ENCODE measurements at places on chromosomes 3 and 15.

- no peak for DNase-seq
Observed at GRCh38 chr3:14789221-14789620, 29.5 kb upstream of the FGD5 start.

DNA sequence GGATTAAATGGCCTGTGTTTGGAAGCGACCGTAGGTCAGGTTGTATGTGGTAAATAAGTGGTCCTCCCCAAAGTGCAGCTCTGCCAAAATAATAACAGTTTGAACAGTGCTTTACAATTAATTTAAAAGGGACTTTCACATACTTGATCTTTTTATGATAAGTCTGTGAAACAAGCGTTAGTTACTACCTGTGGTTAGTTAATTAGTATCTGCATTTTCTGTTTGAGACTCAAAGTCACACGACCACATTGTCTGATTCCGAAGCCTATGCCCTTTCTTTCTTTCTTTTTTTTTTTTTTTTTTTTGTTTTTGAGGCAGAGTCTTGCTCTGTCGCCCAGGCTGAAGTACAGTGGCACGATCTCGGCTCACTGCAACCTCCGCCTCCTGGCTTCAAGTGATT is 45.1 kb downstream of the ATG7 start:
- no peak for DNase-seq

DNA sequence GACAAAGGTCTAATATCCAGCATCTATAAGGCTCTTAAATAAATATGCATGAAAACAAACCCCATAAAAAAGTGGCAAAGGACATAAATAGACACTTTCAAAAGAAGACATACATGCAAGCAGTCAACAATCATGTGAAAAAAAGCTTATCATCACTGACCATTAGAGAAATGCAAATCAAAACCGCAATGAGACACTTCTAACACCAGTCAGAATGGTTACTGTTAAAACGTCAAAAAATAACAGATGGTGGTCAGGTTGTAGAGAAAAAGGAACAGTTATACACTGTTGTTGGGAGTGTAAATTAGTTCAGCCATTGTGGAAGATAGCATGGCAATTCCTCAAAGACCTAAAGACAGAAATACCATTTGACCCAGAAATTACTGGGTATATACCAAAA is 440.7 kb upstream of the KCNMB2 start:
- DNase-seq, result no peak

DNA sequence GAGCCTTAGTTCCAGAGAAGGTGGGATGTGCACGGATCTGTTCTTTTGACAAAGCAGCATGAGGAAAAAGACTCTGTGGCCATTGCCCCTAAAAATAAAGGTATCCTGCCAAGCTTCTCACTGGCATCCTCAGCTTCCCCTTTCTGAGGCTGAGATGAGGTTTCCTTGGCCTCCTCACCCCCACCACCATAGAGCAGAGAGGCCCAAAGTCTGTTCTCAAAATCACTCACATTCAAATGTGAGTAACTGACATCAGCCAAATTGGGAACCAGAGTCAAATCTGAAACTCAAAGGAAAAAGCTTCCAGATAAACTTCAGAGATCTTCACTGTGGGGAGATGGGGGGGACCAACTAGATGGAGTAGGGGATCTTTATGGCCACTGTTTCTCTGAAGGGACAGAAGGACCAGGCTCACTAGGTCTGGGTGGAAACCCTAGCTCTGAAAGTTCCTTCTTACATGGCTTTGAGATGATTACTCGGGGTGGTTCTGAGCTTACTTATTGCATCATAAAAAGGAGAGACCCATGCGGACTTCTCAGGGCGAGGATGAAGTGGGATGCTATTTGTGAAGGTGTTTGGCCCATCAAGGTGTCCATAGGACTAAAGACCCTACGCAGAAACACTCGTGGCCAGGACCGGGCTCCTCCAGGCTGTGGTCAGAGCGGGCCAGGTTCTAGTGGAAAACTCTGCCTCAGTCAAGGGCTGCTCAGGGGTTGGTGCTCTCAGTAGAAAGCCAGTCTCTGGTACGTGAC is 61.5 kb upstream of the MEF2A start:
- DNase-seq, result no peak

DNA sequence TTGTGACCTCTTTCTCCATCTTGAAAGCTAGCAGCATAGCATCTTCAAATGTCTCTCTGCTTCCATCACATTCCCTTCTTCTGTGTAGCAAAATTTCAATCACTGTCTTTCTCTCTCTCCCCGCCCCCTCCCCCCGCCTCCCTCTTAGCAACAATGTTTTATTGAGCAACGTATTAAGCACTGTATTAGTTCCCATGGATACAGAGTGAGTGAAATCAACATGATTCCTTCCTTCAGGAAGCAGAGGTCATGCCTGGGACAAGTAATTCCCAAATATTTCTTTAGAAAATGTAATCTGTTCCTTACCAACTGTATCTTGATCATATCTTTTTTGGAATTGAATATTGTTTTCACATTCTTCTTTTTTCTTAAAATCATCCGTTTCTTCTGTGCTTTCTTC is 373.7 kb upstream of the NECTIN3 start:
- DNase-seq, result no peak

DNA sequence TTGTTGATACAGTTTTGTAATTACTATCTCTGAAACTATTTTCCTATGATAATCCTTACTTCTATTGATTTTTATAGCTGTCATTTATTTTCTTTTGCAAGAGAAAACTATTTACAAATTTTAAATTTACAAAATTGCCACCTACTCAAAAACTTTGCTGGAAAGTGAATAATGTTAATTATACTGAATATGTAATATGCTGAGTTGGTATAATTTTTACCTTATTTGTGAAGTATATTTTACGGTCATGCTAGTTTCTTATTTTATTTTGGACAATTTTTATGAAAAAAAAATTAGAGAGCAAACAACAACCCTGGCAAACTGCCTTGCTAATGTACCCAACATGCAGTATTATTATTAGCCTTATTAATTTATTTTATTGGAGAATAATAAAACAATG is 2.9 kb downstream of the KCNH8 start:
- DNase-seq, result no peak

GRCh38 chr15:45442507-45443135 is 64.3 kb upstream of the GATM start:
- DNase-seq, result no peak

DNA sequence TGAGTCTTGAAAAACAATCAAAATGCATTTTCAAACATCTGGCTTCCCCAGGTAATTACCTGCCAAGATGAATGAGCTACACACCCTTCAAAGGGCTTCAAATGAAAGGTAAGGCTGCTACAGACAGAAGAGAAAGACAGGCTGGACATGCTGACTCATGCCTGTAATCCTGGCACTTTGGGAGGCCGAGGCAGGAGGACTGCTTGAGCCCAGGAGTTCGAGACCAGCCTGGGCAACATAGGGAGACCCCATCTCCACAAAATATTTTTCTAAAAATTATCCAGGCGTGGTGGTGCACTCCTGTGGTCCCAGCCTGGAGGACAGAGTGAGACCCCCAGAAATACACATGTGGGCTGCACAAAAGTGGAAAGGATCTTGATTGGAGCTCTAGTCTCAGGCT is 14.5 kb upstream of the ZFYVE19 start:
- no peak for DNase-seq

- DNase-seq, result no peak
Observed at GRCh38 chr15:76575274-76575673, 238.7 kb downstream of the ISL2 start.

DNA sequence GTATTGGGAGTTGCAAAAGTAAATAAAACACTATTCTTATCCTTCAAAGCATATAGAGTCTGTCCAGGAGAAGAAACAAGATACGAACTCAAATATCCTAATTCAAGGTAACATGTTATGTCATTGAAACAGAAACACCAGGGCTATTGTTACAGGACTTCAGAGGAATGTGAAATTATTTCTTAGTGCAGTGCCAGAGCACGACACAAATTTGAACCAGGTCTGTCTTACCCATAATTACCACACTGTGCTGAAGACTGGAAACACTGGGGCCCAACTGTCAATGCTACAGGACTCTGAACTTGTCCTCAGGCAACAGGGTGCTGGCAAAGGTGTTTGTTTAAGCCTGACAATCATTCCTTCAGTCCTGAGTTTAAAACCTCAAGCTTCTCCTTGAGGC is 633.6 kb upstream of the UBE2E2 start:
- DNase-seq, result no peak

GRCh38 chr3:30006111-30006510 is 600.3 kb upstream of the TGFBR2 start:
- no peak for DNase-seq

GRCh38 chr15:42710662-42711061 is 26.3 kb downstream of the CDAN1 start:
- DNase-seq, result no peak

GRCh38 chr3:15097891-15098290 is 1.1 kb downstream of the RBSN start:
- DNase-seq, result no peak

GRCh38 chr15:73518180-73518862 is 75.4 kb downstream of the REC114 start:
- no peak for DNase-seq

DNA sequence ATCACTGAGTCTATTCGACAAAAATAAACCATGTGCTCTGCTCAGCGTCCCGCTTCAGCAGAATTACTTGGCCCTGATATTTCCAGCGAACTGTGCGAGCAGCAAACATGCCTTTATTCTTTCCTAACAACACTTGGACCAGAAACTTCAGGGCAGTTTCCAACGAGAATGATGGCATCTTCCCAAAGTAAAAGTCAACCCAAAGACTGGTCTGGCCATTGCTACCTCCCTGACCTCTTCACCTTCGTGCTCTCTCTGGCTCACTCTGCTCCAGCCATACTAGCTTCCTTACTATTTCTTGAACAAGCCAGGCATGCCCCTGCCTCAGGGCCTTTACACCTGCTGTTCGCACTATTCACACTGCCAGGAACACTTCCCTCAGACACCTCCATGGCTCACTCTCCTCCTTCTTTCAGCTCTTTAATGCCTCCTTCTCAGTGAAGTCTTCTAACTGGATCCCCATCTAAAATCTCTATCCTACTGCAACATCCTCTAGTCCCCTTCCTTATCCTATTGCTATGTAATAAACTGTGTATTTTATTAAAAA is 6.3 kb downstream of the HOMER2 start:
- no peak for DNase-seq

DNA sequence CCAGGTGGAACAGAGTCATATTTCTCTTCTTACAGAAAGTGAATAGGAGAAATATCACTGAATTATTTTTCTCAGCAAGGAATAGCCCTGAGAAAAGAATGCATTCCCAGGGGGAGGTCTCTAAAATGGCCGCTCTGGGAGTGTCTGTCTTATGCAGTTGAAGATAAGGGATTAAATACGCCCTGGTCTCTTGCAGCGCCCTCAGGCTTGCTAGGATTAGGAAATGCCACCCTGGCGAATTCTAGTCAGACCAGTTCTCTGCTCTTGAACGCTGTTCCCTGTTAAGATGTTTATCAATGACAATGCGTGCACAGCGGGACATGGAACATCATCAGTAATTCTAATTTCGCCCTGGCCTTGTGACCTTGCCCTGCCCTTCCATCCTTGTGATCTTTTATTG is 949.0 kb upstream of the SEMA6D start:
- DNase-seq, result no peak

- DNase-seq, result no peak
Observed at GRCh38 chr3:85785766-85786165, 827.0 kb downstream of the CADM2 start.

DNA sequence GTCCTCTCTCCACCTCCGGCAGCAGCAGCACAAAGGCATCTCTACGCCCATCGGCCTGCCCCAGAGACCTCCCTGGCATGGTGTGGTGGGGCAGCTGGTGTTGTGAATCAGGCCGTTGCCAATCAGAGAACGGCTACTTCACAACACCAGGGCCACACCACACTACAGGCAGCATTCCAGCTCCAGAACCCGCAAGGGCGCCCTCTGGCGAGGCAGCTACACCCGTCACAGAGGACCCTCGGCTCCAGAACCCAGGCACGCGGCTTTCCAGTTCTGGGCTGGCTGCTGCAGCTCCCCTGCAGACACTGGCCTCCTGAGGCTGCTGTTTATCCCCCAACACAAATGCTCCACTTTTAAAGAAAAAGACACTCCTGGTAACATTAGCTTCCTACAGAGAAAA is 127.5 kb upstream of the TOPAZ1 start:
- peak; percentile 24 for DNase-seq

DNA sequence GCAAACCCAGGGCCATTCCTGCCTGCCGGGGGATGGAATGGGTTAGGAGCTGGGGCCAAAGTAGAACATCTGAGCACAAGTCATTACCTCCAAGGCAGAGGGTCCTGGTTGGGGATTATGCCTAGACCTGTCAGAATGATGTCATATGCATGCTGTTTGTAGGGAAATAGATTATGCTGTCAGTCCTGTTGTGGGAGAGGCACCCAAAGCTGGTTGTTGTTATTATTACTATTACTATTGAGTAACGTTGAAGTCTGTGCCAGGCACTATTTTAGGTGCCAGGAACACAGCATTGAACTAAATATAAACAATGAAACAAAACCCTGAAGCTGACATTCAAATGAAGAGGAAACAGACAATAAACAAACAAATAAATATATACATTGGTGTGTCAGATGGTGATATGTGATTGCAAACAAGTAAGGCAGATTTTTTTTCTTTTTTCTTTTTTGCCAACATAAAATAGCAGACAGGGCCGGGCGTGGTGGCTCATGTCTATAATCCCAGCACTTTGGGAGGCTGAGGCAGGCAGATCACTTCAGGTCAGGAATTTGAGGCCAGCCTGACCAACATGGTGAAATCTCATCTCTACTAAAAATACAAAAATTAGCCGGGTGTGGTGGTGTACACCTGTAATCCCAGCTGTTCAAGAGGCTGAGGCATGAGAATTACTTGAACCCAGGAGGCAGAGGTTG is 2.0 kb downstream of the P4HTM start:
- DNase-seq, result no peak

DNA sequence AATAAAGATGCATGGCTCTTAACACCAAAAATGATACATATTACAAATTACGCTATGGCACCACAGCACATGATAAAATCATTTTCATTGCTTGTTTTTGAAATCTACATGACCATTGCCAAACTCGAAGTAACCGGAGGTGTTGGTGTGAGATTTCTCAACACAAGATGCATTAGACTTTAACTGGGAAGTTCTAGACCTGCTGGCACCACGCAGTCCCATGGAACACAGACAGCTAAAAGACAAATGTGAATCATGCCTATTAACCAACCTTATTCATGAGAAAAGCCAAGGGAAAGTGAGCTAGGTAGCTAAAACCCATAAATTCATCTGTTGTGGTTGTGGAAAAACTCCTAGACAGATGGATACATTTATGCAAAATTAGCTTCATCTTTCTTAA is 595.4 kb downstream of the FOXP1 start:
- DNase-seq, result no peak

DNA sequence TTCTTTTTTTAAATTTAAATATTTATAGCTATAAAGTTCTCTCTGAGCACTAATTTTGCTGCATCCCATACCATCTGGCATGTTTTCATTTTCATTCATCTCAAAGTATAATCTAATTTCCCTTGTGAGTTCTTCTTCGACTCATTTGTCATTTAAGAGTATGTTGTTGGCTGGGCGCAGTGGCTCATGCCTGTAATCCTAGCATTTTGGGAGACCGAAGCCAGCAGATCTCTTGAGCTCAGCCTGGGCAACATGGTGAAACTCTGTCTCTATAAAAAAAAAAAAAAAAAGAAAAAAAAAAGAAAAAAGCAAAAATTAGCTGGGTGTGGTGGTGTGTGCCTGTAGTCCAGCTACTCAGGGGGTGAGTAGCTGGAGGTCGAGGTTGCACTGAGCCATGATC is 34.8 kb downstream of the MAP1A start:
- no peak for DNase-seq
